Stomach (tissue), 19 donors: ENCODE measurements at places on chromosomes 1 and 21. TPM values are rescaled to one million over a fixed set of nuclear protein-coding genes. Genes with fewer than 3 reads are reported as not detected.

The CFHR3 gene
- not detected for total RNA-seq

DNA sequence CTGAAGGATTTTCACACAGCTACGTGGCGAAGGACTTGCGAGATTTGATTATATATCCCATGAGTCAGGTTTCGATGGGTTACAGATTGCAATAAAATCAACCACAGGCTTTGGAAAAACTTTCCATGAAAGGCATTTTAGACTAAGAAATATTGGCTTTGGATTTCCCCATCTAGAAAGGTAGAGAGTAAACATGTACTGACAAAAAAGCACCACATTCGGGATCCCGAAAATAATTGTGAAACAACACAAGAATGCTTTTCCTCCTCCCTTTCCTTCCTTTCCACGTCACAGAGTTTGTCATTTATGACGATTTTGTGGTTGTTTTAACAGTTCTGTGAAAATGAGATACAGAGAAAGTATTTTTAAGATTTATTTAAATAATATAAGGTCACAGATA lies 38.5 kb downstream of the TGFB2 start:
- H3K4me1 ChIP-seq, result peaks cover 6% of the 10 kb centered on the region
- H3K27me3 ChIP-seq, result no peaks in the 10 kb centered on the region
- H3K4me3 ChIP-seq, result no peak overlapping the region
- no peak overlapping the region for H3K27ac ChIP-seq

GRCh38 chr1:226862890-226863289 lies 7.5 kb upstream of the PSEN2 start:
- H3K27ac ChIP-seq, result no peak overlapping the region
- H3K27me3 ChIP-seq, result no peaks in the 10 kb centered on the region
- peaks cover 5% of the 10 kb centered on the region for H3K4me1 ChIP-seq
- H3K4me3 ChIP-seq, result no peak overlapping the region

DNA sequence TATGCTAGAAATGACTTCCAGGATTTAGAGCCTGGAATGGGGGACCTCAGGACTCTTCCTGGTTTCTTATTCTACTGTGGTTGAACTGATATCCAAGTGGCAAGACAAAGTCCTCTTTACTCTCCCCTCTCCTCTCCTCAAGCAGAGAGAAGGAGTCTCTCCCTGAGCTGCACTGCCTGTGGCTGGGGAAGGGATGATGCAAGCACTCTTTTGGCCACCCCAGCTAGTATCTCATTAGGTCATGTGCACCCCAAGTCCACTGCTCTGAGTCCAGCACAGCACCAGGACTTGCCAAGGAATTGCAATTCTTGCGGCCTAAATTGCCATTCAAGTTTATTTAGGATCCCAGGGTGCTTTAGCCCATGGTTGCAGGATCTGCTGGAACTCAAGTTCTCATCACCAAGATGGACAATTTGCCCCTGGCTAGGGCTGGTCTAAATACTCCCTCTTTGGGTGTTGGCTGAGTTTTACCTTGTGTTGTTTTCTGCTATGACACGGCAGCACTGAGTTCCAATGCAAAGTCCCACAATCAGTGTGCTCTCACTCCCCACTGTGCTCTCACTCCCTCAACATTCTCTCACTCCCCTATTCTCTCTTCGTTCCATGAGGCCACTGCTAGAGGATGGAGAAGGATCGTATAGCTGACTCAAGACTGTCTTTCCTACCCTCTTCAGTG lies 172.2 kb downstream of the TM2D1 start:
- H3K4me1 ChIP-seq, result no peaks in the 10 kb centered on the region
- DNase-seq, result no peak
- no peak overlapping the region for H3K4me3 ChIP-seq
- H3K27ac ChIP-seq, result no peak overlapping the region
- H3K27me3 ChIP-seq, result no peaks in the 10 kb centered on the region
- H3K36me3 ChIP-seq, result no peaks in the 10 kb centered on the region

The FCGR1A gene
- not detected for total RNA-seq

- no peak overlapping the region for H3K4me3 ChIP-seq
- DNase-seq, result peak; percentile 67
- H3K27me3 ChIP-seq, result peaks cover 24% of the 10 kb centered on the region
- H3K27ac ChIP-seq, result no peak overlapping the region
These were observed 70.4 kb upstream of the TARDBP start for GRCh38 chr1:10941891-10942541.
